Stimulated activated CD8-positive, alpha-beta memory T cell treated with anti-CD3 and anti-CD28 coated beads, Interleukin-15, amount 100 ng/mL, for 1 hour (primary cell): ENCODE measurements at places on chromosomes 3 and 15.

DNA sequence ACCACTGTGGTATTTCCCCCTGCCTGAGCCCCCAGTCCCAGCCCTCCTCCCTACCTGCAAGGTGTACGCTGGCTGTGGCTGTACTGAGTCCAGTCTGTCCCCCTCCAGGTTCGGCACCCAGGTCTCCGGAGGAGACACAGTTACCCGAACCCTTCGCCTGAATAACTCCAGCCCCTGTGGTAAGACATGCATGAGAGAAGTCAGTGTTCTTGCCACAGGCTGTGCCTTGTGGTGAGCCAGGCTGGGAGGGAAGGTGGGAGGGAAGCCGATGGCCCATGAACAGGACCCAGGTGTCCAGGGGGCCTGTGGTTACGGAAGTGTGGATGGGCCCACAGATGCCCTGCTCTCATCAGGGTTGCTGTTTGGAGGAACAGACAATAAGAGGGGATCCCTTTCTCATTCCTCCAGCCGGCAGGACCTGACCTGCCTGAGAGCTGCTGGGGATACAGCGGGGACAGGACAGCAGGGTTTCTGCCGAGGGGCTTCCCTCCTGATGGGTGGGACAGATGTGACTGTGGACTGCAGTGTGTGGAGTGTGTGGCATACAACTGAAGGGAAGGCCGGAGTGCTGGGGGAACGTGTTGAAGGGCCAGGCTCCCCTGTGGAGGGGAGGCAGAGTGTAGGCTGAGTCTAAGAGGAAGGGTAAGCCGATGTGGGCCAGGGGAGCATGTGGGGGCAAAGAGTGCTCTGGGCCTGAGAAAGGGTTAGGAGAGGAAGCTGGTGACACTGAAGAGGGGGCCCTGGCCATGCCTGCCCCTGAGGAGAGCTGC, 21.9 kb downstream of the ACAA1 start:
- no peak for DNase-seq

- no peak for DNase-seq
Measured at GRCh38 chr15:93656041-93656440, 567.0 kb upstream of the RGMA start.

DNA sequence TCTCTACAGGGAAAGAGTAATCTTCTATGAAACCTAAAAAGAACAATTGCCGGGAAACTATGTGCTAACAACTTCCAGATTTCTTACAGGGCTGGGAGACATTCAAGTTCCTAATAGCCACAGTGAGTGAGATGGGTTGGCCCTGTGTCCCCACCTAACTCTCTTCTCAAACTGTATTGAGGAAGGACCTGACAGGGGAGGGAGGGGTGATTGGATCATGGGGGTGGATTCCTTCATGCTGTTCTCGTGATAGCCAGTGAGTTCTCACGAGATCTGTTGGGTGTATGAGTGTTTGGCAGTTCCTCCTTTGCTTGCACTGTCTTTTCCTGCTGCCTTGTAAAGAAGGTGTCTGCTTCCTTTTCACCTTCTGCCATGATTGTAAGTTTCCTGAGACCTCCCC, 958.7 kb downstream of the AGBL1 start:
- DNase-seq, result no peak

- DNase-seq, result no peak
Measured at GRCh38 chr15:100339999-100340398, 1.8 kb downstream of the ADAMTS17 start.

DNA sequence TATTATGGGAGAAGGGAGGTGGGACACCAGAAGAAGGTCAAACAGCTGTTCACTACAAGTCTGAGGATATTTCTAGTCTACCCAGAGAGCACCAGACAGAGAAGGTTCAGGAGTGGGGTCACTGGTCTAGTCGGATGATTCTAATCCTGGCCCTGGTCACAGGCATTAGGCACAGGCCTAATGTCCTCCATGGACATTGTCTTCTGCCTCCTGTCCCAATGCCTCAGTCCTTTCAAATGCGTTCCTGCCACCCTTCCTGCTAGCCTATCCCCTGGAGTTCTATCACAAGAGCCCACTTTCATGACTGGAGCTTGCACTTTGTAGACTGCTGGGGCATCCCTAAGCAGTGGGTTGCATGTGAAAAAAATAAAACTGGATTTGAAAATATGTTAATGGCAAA, 83.9 kb upstream of the PFN2 start:
- no peak for DNase-seq

GRCh38 chr3:39725321-39725720, 84.1 kb upstream of the MYRIP start:
- no peak for DNase-seq

DNA sequence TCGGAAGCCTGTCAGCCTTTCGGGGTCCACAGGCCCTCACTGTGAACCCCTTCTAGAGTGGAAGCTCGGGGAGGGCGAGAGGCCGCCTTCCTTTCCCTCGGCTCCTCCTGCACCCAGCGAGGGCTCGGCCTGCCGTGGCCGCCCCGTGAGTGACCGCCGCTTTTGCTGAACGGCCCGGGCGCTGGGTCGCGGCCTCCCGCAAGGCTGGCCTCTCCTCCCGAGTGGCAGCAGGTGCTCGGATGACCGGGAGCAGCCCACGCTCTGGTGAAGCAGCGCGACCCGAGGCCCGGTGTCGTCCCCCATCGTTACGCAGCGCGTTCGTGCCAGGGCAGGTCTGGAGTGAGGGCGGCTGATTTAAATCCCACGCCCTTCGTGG, 53.8 kb downstream of the LRRK1 start:
- no peak for DNase-seq

- no peak for DNase-seq
Measured at GRCh38 chr3:78979028-78979427, 788.8 kb downstream of the ROBO1 start.

DNA sequence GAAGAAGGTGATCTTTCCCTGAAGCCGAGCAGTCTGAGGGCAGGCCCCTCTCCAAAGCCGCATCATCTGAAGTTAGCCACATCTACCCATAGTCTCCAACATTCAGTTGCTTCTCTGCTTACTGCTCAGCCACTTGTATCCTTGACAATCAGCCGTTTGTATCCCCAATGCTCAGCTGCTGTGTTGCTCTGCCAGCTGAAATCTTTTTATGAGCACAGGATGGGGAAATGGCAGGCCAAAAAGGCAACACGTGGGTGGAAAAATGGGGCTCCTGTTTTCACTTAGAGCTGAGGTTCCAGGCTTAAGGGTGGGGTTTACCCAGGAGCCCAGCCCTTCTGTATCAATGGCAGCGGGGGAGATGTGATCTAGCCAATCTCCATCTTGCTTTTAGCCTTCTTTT, 36.3 kb downstream of the METTL6 start:
- DNase-seq, result no peak

- DNase-seq, result no peak
Measured at GRCh38 chr15:34271493-34271892, 46.7 kb downstream of the EMC4 start.

- no peak for DNase-seq
Measured at GRCh38 chr3:125120379-125121122, 64.8 kb upstream of the HEG1 start.
